ENCODE measurements at places on chromosomes 12 and 14.

DNA sequence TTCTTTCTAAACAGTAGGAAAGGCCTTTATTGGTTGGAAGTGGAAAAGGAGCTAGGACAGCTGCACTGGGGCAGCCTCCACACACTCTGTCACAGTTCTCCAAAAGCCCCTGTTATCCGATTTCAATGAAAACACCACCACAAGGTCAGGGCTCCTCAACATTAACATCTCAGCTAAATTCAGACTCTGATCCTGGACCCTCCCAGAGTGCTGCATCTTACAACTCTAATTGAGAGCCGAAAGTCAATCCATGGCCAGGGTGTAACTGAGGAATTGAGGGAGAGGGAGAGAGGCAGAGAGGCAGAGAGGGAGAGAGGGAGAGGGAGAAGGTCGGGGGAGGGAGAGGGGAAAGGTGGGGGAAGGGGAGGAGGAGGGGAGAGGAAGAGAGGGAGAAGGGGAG, 32.1 kb downstream of the DICER1 start:
- no peak for DNase-seq

- no peak for DNase-seq
These were observed 35.9 kb upstream of the WSCD2 start for GRCh38 chr12:108093209-108093608.

GRCh38 chr14:61335049-61335448, 13.7 kb downstream of the PRKCH start:
- no peak for DNase-seq

- no peak for DNase-seq
These were observed 708.0 kb downstream of the MED13L start for GRCh38 chr12:115569345-115570068.

- DNase-seq: no peak
These were observed 1.3 kb downstream of the ARID4A start for GRCh38 chr14:58299401-58300330.

- no peak for DNase-seq
These were observed 2.3 kb downstream of the ZNF410 start for GRCh38 chr14:73888971-73889370.

DNA sequence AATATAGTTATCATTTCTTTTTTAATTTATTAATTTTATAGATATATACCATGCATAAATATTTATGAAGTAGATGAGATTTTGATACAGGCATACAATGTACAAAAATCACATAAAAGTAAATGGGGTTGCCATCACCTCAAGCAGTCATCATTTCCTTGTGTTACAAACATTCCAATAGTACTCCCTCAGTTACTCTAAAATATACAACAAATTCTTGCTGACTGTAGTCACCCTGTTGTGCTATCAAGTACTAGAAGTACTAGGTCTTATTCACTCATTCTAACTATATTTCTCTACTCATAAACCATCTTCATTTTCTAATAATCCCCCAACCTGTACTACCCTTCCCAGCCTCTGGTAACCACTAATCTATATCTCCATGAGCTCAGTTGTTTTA, 432.6 kb upstream of the SYT1 start:
- DNase-seq: no peak

- DNase-seq: no peak
These were observed 506.6 kb upstream of the ATXN7L3B start for GRCh38 chr12:74031045-74031444.

DNA sequence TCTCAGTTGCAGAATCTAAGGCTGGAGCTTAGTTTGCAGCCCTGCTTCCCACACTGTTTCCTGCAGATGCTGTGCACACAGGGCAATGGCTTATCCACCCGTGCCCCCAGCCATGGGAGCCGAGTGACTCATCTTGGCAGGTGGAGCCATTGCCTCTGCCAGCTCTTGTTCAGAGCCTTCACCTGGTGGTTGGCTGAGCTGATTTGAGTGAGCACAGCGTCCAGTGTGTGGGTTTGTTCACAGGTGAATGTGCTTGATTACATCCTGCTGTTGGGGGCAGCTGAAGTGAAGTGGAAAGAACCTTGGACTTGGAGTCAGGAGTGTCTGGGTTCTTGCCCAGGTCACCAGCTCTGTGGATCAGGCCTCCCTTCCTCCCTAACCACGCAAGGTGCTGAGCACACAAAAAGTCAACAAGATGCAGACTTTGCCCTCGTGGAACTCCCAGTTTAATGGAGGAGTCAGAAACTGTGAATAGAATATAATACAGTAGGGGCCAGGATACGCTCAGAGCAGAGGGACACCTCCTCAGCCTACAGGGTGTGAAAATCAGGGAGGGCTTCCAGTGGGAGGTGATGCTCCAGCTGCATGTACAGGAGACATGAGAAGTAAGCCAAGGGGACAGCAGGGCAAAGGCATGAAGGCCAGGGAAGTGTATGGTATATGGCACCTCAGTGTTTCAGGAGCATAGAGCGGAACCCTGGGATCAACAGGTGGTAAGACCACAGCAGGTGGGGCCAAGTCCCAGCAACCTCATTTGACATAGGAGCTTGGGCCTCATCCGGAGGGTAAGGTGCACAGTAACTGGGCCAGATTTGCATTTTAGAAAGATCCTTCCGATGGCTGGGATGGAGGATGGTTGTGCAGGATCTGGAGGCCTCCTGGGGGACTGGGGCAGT, 22.8 kb downstream of the JDP2 start:
- no peak for DNase-seq

- DNase-seq: no peak
These were observed 12.1 kb downstream of the VASH1 start for GRCh38 chr14:76773188-76773885.

DNA sequence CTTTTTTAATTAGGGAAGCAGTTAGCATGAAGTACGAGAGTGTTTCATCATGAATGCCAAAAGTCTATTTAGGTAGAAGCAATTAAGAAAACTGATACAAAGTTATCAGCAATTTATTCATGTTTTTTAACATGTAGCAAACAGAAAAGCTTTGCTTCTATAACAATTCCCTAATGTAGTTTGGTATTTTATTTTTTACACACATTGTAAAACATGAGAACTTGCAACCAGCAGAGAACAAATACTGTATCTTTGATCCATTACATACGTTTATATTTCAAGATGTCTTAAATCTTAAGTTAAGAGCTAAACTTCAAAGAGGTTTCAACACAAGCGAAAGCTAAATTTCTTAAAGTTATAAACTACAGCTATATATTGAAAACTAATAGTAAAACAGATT, 39.3 kb downstream of the MED13L start:
- DNase-seq: no peak

DNA sequence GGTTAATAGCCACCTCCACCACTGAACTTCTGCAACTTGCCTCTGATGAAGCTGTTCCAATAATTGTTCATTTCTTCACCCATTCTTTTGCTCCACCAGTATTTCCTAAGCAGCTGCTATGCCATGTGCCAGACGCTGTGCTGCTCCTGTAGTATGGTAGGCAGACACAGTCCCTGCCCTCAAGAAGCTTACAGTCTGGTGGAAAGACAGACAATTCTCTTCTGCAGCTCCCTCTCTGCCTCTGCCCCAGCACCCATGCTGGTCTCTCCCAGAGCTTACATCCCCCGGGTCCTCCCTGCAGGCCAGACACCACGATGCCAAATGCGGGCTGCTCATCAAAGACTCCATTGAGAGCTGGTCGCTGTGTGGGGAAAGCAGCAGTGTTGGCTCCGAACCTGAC, 111.6 kb upstream of the ESRRB start:
- DNase-seq: no peak

DNA sequence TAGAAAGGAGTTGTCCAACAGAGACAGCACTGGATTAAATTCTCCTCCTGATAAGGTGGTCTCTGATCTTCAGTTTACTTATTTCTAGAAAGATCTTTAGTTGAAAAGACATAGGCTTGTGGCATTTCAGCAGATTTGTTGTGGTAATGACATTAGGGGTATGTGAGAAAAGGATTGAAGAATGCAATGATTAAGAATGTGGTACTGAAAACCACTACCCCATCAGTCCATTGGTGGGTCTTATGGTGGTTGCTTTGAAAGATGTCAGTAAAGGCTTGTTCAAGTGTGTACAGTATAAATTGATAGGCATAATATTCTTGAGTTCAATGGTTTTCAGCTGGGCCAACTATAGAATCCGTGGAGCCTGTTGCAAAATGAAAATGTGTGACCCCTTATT, 10.8 kb downstream of the PPFIBP1 start:
- DNase-seq: no peak

DNA sequence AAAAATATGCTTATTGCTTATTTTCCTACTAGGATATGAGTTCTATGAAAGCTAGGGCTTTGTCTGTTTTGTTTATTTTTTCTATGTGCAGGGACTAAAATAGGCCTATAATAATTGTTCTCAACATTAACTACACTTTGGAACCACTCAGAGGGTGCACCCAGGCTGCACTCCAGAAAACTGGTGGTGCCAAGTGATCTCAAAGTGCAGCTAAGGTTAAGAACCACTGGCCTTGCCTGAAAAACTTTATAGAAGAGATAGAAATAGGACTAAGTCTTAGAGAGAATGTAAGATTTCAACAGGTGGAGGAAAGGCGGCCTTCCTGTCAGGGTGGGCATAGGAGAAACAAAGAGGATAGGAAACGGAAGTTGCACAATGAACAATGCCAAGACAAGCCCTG, 37.7 kb upstream of the NR1H4 start:
- no peak for DNase-seq

GRCh38 chr14:90424075-90424474, 27.2 kb downstream of the CALM1 start:
- no peak for DNase-seq

- DNase-seq: peak; percentile 8
These were observed 833 bp upstream of the BHLHE41 start for GRCh38 chr12:26125400-26126339.

DNA sequence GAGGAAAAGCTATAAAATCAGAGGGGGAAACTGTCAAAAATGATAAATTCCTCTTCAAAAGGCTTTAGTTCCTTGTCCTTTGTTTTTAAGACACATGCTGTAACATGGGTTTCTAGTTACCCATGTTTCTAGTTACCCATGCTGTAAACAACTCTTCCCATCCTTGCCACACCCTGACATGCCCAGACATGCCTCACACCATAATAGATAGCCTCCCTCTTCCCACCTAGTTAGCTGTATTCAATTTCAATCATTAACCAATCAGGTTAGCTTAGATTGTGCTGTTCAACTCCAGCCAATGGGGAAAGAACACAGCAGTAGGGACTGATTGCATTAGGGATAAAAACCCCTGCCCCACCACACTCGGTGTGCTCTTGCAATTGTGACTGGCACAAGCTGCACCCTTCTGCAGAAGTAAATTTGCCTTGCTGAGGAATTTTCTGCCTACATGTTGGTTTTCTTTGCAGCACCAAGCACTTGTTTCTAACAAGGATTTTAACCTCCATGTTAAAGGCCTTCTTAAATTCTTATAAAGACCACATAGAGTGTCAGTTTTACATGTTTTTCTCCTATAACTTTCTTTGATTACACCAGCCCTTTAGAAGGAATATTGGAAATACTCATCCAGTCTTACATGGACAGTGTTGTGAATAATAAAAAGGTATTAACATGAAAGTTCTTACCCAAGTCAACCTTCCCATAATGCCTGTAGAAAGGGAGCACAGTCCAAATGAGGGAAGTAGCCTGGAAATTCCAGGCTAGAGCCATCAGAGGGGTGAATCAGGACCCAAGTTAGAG, 32.5 kb upstream of the LALBA start:
- DNase-seq: no peak

- no peak for DNase-seq
These were observed 158.9 kb downstream of the TMX1 start for GRCh38 chr14:51398898-51399297.

GRCh38 chr14:103129301-103130016, 6.2 kb downstream of the TNFAIP2 start:
- no peak for DNase-seq

DNA sequence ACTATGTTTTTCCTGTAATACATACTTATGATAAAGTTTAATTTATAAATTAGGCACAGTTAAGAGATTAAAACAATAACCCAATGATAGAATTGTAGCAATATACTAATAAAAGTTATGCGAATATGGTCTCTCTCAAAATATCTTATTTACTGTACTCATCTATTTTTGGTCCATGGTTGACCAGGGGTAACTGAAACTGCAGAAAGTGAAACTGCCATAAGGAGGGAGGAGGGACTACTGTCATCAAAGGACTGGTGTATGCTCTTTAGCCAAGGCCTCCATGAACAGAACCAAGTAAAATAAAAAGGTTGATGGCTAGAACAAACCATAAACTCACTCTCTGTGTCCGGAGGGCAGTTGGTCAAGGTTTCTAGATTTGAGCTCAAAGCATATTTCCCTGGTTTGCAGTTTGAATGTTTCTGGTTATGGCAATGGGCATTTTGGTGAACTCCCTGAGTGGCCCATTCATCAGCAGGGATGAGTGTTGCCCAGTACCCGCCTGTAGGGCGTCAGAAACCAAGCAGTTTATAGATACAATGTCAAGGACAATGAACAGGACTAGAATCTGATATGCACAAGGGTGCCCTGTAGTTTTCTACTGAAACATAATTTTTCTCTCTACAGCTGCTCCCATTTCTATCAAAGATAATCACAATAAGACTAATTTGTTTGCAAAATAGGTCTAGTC, 19.8 kb downstream of the LEMD3 start:
- no peak for DNase-seq

- DNase-seq: no peak
These were observed 15.7 kb downstream of the ASPG start for GRCh38 chr14:104101086-104101621.

DNA sequence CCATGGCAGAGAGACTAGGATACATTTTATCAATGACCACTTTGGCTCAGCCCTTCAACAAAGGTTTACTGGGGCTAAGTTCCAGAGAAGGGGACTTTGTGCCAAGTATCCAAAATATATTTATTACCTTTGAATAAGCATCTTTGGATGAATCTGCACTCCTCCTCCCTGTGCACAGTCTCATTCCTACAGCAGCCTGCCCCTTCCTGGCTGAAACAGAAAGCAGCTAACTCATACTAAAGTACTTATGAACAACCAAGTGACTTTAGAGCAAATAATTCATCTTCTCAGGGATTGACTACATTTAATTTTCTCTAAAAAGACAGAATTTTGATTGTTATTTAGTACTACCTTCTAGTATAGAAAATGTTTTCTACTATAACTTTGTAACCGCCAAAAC, 47.8 kb upstream of the ETV6 start:
- no peak for DNase-seq

DNA sequence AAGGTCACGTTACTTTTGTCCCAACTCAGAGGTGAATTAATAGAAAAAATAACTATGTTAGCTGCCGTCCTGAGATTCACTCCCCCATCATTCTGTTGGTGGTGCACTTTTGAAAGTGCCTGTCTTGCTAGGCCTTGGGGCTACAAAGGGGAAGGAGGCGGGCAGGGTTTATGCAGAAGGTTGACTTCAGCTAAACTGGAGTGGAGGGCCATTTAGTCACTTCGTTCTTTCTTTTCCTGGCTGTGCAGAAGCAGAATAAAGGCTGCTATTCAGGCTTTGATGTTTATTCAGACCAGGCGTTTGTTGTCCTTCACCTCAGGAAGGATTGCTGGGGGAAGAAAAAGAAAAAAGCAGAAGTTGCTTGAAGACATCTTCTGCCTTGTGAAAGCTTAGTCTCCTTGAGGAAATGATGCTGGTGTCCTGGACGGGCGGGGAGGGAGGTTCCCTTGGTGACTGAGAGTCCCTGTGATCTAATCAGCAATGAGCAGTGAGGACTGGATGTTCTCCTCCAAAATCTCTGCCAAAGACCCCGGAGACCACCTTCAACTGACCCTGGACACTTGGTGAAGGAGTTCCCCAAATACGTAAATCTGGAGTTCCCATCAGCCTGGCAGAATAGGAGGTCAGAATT, 4.0 kb downstream of the GLT1D1 start:
- no peak for DNase-seq

GRCh38 chr12:57372233-57372632, 58.6 kb downstream of the R3HDM2 start:
- DNase-seq: no peak
